ENCODE measurements at places on chromosomes 12 and 14.

DNA sequence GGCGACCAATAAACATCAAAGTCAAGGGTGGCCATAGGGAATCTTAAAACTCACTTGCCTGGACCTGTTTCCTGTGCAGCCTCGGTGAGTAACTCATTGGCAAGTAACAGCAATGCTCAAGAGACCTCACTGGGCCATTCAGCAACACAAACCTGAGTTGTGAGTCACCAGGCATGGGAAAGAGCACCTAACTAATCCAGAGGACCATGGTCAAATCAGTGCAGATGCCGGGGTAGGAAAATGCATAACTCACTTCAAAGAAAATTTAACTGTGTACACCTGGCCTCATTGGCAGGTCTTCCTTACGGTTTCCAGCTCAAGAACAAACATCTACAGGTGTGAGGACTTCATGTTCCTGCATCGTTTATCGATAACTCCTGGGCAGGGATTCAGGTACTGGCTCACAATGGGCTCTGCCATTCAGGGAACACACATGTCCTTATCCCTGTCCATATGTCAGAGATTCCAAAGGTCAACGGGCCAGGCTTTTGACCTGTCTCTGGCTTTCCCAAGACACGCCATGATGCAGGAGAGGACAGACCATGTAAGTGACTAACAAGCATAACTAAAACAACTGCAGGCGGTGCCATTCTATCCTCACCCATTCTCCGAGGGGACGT lies 211.8 kb downstream of the ANO2 start:
- no peak for DNase-seq

- no peak for DNase-seq
Observed at GRCh38 chr12:57250956-57251355, at the start of gene STAC3. Gene STAC3, minus strand, starts transcription at chr12:57251187. Its CDS starts 1,551 bp downstream, at chr12:57249636.

- DNase-seq, result no peak
Observed at GRCh38 chr12:10636611-10637010, 23.2 kb upstream of the MAGOHB start.

DNA sequence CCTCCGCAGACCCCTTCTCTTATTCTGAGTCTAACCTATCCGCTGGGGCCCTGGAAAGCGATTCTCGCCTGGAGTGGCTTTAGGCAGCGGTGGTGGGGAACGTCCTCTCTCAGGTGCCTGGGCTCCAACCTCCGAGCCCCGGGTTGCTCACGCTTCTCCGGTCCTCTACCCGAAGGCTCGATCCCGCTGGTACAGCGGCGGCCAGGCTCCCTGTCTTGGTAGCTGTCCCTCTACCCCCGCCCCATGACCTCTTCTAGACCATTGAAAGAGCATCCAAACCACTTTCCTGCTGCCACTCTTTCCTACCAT lies 505 bp upstream of the HEBP1 start:
- DNase-seq, result no peak

GRCh38 chr14:54754623-54755386 lies 147.8 kb downstream of the GCH1 start:
- no peak for DNase-seq

GRCh38 chr14:31696378-31696777 lies 135.2 kb downstream of the NUBPL start:
- DNase-seq, result no peak

DNA sequence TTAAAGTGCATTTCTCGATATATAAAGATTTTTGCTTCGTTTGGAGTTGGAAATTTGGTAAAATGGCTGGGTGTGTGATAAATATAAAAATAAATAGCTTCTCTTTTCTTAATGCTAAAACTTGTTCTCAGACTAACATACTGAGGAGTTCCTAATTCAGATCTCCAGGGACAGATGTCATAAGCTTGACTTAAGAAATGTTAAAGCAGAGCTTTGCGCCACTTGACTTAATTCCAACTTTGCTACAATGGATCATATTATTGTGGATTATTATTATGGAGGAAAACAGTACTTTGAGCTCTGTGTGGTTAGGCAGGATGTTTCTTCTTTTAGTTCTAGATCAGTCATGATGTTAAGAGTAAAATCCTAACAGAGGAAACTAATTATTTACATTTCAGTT lies 33.8 kb downstream of the GNG2 start:
- no peak for DNase-seq

GRCh38 chr12:67052981-67053380 lies 216.2 kb upstream of the CAND1 start:
- DNase-seq, result no peak

DNA sequence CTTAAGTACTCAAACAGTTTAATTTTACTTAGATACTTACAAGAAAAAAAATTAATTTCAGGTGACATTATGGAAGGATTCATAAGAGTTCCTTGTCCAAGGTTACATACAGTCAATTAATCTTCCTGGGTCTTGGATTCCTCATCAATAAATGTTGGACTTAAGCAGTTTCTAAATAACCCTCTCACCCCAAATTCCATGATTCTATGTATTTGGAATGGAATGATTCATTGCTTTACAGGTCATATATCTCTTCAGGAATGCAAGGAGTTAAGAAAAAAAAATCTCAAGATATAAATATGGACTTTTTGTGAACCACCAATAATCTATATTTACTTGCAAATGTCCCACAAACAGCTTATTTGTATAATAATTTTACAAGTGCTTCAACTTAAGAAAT lies 84.2 kb upstream of the BMP4 start:
- DNase-seq, result no peak

- no peak for DNase-seq
Observed at GRCh38 chr12:111368291-111368787, 556 bp downstream of the PHETA1 start.

DNA sequence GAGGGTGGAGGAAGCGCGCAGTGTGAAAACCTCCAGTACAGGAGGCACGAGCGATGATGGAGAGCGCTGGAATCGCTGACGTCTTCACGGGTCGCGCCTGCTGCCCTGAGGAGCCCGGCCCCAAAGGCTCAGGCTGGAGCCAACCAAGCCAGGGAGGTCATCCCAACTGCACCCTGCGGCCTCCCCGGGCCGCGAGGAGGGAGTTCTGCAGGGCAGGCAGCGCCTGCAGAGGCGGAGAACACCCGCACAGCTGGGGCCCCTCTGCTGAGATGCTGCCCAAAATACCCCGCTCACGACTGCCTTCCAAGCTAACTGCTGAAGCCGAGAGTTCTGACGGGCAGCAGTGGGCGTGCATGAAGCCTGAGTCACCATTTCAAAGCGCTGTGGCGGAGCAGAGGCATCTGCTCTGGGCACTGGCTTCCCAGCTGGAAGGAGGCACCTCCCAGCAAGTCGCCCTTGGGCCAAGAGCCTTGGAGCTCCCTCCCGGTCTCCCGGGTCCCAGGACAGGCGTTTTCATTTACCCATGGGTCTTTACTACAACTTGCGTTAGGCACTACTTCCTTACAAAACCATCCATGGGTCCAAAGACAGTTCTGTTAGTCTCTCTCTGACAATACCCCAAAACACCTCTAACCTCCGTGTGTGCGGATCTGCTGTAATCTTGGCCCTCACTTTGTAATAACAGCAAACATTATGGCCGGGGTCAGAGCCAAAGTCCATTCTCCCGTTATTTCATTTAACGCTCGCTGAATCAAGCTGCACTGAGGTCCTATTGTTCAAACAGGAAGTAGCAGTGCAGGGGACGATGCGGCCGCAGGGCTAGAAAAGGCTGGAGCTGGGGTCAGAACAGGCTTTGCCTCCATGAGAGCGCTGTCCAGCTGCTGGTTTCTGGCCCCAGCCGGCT lies 60.1 kb upstream of the RIMBP2 start:
- DNase-seq, result peak; percentile 19

DNA sequence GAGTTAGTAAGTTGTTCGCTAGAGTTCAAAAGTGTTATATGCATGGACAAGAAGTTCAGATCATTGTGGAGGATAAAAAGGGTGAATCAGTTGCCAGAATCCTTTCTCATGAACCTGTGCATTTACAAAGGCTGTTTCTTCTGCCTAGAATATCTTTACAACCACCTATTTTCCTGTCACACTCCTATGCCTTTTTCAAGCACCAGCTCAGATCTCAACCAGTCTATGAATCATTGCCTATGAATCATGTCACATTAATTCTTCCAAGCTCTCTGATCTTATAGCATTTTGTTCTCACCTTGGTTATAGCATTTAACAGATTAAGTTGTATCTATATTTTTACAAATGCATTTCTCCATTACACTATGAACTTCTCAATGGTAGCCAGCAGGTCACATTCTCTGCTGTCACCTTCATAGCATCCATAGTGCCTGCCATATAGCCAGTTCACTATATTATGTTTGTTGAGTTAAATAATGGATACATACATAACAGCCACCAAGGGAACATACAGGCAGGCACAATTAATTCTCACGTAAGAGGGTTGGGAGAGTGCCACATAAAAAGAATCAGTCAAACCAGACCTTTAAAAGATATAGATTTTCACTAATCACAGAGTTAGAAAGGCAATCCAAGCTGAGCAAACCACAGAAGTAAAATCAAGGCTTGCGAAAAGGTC lies 573.0 kb downstream of the FOXG1 start:
- DNase-seq, result no peak

- no peak for DNase-seq
Observed at GRCh38 chr14:77804592-77804991, 4.7 kb downstream of the ADCK1 start.

- DNase-seq, result no peak
Observed at GRCh38 chr14:86035882-86036281, 505.9 kb downstream of the FLRT2 start.

- no peak for DNase-seq
Observed at GRCh38 chr12:102435827-102436436, 44.4 kb downstream of the IGF1 start.

- DNase-seq, result peak; percentile 38
Observed at GRCh38 chr14:73237219-73237785, at the start of gene PAPLN. Gene PAPLN, plus strand, starts transcription at chr14:73237506. Its CDS starts 2,273 bp downstream, at chr14:73239779.

- no peak for DNase-seq
Observed at GRCh38 chr12:66744956-66745383, 66.1 kb upstream of the GRIP1 start.

GRCh38 chr12:98275131-98275475 lies 240.3 kb upstream of the TMPO start:
- no peak for DNase-seq

DNA sequence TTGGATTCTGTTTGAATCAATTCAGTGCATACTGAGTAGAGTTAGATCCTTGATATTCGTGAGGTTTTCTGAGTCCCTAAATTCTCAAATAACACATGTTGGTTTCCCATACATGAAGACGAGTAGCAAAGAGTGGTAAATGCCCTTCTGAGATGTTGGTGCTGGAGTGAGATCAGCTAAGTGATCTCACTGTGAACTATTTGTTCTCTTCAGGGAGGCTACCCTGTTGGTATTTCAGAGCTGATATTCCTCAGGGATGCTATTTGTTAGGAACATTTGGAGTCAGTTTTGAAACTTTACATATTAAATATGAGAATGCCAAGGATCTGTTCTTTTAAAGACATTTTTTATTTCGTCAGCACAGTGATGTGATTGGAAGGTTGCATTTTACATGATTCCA lies 54.7 kb downstream of the SUSD6 start:
- DNase-seq, result no peak

GRCh38 chr12:25496098-25496587 lies 56.9 kb downstream of the LMNTD1 start:
- DNase-seq, result no peak

DNA sequence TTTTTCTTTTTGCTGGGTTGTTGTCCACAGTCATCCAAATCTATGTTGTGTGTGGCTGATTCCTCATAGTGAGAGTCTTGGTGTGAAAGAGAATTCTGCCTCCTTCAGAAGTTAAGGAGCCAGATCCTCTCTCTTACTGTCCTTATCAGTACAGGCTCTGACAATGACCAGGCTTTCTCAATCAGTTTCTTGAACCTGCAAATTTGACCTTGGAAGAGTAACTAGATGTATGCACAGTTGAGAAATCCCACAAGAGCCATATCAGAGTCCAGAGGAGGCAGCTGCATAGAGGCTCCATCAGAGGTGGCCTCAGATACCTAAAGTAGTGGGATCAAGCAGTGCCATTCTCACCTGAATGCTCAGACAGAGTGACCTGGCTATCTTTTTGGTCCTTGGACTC lies 5.5 kb upstream of the GALC start:
- no peak for DNase-seq

- DNase-seq, result no peak
Observed at GRCh38 chr14:58151133-58152013, 640 bp downstream of the ARMH4 start.

GRCh38 chr12:54592316-54592715 lies 3.9 kb upstream of the PPP1R1A start:
- DNase-seq, result no peak
